ENCODE measurements at places on chromosomes 16 and 17.

- DNase-seq: no peak
These were observed 10.3 kb downstream of the ITGAX start for GRCh38 chr16:31365131-31365865.

DNA sequence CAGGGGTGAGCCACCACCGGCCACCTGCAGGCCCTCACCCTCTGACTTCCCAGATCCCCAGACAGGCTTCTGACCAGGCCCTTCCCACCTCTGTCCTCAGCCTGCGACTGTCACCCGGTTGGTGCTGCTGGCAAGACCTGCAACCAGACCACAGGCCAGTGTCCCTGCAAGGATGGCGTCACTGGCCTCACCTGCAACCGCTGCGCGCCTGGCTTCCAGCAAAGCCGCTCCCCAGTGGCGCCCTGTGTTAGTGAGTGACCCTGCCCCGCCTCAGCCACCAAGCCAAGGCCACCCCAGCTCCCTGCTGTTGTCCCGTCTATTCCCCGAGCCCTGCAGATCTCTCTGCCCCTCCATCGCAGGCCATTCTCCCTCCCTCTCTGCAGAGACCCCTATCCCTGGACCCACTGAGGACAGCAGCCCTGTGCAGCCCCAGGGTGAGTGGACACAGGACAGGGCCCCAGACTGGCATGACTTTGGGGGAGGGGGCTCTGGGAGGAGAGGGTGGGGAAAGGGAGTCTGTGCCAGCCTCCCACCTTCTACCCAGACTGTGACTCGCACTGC, 1.9 kb downstream of the NTN3 start:
- DNase-seq: no peak

DNA sequence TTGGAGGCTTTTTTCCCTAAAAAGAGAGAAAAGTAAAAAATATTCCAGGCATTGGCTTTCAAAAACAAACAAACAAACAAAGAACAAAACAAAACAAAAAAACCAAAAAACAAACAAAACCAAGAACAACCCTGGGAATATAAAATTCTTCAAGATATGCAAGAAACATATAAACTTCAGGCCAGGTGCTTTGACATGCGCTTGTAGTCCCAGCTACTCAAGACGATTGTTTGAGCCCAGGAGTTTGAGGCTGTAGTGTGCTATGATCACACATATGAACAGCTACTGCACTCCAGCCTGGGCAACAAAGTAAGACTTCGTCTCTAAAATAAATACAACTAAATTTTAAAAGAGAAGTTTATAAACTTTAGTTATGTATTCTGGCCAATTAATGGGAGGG, 52.5 kb upstream of the TEX2 start:
- DNase-seq: no peak

GRCh38 chr17:64658931-64659330, 3.2 kb downstream of the SMURF2 start:
- DNase-seq: no peak

DNA sequence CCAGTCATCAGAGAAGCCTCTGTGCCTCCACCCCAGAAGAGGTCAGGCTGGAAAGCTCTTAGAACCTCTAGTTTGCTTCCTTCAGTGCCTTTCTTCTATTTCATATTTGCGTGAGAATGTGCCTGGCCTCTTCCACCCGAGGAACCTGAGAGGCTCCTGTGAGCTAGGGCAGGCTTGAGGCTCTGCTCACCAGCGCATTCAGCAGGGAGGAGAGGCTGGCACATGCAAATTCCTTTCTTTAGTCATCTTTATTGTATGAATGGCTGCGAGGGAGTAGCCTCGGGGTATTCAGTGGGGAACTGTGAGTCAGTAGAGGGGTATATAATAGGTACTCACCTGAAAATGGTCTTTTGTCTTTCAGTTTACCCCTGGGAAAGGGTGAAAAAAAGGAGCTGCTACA, 268.3 kb downstream of the ABCC12 start:
- no peak for DNase-seq

DNA sequence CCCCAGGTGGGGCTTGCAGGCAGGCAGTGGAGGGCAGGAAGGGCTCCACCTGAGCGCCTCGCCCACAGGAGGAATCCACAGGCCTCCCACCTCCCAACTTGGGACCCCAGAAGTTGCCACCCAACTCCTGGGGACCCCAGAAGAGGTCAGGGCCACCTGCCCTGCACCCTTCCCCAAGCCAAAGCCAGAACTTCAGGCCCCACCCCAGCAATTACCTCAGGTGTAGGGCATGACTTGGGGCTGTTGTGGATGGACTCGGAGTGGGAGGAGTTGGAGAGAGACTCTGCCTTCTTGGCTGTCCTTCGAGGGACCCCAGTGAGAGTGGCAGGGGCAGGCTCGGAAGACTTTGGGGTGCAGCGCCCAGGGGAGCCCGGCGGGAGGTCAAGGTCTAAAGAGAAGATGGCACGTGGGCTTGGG, 10.5 kb downstream of the TSPOAP1 start:
- no peak for DNase-seq

- no peak for DNase-seq
These were observed 167.1 kb downstream of the CCDC182 start for GRCh38 chr17:57577751-57578607.

GRCh38 chr16:24921229-24921628, 75.5 kb downstream of the SLC5A11 start:
- DNase-seq: no peak

DNA sequence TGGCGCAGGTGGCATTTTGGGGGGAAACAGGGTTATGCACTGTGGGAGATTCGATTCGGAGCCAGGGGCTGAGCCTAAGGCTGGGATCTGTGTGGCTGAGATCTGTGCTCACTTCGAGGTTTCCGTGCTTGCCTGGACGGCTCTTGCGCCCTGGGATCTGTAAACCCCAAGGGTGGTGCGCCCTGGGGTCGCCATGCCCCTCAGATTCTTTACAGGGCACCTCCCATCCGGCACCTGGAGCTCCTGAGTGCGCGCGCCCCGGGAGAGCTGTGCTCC, 377 bp downstream of the SLC13A5 start:
- DNase-seq: no peak

GRCh38 chr16:80671281-80671849, 130.6 kb downstream of the DYNLRB2 start:
- no peak for DNase-seq

- no peak for DNase-seq
These were observed 81.4 kb downstream of the C17orf67 start for GRCh38 chr17:56752263-56752836.

DNA sequence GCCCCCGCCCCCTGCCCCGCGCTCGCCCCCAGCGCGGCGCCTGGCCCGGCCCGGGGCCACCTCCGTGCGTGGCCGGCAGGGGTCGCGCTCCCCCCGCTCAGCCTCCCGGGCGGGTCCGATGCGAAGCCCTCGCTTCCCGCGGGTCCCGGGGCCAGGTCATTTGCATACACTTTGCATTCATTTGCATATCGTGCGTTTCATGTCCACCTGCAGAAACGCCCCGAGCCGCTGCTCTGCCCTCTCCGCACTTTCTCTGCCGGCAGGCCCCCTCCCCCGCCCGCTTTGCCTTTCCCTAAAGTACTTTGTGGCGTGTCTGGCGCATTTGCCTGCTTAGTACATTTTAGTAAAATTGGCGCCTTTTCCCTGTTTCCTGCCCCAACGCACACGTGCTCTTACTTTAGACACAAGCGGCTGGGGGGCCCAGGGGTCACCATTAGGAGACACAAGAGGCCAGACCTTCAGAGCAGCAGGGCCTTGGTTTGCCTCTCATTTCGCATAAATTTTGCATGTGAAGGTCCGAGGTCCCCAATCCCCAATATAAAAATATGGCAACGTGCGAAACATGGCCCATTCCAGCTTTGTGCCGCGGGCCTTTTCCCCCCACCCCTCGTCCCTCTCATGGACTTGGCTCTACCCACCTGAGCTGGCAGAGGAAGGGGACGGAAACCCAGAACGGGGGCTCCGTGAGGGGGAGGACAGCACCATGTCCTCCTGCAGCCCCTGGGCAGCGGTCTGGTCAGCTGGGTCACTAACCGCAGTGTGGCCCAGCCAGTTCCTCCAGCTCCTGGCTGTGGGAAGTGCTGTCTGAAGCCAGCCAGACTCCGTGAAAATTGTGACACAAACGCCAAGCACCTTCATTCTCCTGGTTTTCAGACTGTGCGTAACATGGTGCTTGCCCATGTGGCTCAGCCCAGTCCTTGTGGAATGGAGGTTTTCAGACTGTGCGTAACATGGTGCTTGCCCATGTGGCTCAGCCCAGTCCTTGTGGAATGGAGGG, 34.8 kb downstream of the CBFA2T3 start:
- DNase-seq: no peak
